ENCODE measurements at places on chromosomes 2 and 18.

- peak; percentile 6 for DNase-seq
Measured at GRCh38 chr2:41283079-41283775, 764.6 kb upstream of the PKDCC start.

GRCh38 chr2:82641598-82642180 is 1817.4 kb downstream of the SUCLG1 start:
- no peak for DNase-seq

DNA sequence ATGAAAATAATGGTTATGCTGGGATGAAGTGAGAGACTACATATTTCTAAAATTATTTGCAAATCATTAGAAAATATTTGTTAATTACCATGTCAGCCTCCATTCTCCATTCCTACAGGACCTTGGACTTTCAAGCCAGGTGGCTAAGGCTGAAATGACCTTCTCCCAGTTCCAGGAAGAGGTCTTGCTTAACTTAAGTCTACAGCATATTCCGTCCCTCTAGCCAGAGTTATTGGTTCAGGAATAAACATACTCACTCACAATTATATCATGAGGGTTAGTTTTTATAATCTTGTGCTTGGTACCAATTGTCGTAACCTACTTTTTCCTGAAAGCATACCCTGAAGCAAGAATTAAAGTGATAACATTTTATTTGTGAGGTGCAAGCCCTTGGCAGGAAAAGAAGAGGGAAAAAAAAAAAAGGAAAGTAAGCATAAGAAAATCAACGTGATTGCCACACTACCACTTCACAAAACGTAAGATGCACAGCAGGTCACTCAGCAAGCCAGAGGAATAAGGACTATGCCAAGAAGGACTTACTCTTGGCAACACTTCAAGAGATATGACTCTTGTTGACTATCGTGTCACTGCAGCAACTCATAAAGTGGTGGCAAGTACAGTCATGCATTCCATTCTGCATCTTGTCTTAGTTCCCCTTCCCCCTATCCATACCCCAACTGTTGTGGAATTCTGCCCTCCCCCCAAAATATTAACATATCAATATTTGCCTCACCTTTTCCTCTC is 479.1 kb downstream of the MBD2 start:
- peak; percentile 62 for DNase-seq

DNA sequence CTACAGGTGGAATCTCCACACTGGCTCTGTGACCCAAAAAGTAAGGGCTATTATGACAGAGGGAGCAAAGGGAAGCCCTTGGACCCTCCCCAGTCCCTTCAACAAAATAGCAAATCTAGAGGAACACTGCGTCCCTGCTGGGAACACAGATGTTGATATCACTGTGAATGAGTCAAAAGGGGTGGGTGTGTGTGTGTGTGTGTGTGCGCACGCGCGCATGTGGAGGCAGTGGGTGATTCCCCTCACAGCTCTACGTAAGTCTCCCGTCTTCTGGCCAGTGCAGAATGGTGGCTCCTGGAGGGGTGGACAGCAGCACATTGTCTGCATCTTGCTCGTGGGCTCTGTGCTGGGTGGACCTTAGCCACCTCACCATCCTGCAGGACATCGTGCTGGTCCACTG is 7.8 kb upstream of the C2orf72 start:
- no peak for DNase-seq

- peak; percentile 25 for DNase-seq
Measured at GRCh38 chr2:48940606-48941005, 185.1 kb upstream of the LHCGR start.

- no peak for DNase-seq
Measured at GRCh38 chr2:42567806-42568400, 529 bp upstream of the MTA3 start.

DNA sequence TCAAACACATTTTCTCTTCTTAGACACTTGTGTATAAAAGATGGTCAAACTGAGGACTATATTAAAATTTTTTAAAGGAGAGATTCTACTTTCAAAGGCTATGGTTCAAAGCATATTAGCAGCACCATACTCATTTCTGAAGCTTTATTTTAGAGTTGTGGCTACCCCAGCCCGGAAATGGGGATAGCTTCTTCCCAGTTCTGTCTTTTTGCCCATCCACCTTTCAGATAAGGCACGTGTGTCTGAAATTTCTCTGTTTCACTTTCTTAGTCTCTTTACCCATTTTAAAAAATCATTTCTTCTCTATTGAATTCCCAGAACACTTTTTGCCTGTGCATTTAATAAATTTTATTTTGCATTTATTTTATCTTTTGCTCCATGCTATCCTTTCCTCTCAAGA is 431.5 kb downstream of the RNF144A start:
- no peak for DNase-seq

GRCh38 chr2:71240794-71241193 is 13.9 kb upstream of the PAIP2B start:
- no peak for DNase-seq

DNA sequence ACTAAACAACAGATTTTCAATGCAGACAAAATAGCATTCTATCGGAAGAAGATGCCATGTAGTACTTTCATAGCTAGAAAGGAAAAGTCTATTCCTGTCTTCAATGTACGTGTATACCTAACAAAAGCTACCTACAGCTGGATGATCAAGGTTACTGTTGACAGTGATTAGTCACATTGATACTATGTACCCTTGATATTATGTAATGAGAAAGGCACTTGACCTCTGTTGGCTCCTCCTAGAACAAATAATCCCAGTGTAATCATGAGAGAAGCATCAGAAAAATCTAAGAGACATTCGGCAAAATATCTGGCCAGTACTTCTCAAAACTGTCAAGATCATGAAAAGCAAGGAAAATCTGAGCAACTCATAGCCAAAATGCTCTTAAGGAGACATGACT is 44.4 kb upstream of the LRRTM4 start:
- no peak for DNase-seq

DNA sequence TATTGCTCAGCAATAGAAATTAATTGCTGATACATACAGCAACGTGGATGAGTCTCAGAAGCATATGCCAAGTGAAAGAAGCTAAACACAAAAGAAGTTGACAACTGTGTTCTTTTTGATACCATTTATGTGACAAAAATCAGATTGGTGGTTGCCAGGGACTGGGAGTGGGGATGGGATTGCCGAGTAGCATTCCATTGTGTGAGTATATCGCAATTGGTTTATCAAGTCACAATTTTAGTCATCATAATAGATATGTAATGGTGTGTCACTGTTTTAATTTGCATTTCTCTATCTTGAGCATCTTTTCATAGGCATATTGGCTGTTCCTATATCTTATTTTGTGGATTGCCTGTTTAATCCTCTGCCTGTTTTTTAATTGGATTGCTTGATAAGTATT is 20.9 kb downstream of the STRADB start:
- no peak for DNase-seq

GRCh38 chr18:65846107-65846506 is 95.3 kb downstream of the CDH7 start:
- DNase-seq = no peak

DNA sequence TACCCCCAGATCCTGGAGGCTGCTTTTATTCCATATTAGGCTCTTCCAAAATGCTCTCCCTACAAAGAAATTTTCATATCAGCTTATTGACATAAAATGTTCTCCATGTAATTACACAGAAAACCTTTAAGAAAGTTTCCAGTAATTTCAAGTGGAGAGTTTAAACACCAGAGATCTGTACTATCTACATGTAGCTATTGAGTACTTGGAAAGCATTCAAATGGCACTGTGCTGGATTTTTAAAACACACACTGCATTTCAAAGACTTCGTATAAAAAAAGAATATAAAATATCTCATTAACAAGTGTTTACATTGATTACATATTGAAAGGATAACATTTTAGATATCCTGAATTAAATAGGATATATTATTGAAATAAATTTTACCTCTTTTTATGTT is 182.4 kb upstream of the ZNF521 start:
- no peak for DNase-seq

DNA sequence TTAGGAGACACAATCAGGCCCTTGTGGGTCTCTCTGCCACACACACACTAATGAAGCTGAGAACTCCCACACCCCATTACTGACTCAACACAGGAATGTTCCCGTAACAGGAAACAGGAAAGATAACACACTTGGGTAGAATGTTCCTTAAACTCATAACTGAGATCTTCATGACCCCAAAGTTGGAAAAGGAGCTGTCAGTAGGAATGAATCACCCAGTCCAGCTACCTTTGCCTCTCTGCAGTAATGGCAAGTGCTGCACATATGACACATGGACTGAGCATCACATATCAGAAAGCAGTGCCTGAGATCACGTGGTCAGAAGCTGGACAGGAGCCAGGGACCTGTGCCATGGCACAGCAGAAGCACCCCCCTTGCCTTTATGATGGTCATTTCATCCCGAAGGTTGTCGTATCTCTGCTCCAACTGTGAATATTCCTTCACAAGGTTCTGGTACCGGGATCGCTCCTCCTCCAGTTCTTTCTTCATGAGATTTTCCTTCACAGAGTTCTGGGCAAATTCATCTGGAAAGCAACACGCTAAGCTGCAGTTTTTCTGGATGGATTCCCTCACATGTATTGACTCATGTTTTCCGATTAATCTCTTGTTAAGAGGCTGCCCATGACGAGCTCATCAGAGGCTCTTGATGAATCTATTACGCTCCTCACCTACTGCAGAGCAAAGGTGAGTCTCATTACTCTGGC is 65.4 kb upstream of the ACAA2 start:
- no peak for DNase-seq

DNA sequence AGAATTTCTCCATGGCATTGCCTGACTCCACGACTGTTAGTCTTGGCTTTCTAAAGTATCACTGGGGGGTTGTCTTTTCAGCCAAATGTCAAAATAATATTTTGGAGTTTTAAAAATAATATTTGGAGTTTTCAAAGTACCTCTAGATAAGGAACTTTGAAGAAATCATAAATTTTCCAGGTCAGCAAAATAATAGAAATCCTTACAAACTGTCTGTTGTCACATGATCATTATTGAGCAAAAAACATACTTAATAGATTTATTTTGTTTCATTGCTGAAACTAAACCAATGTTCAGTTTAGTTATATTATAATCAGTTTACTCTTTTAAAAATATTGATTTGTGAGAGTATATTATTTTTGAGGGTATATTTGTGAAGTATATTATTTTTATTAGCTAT is 85.7 kb downstream of the APLF start:
- no peak for DNase-seq

GRCh38 chr2:106020821-106021661 is 173.1 kb downstream of the UXS1 start:
- DNase-seq = no peak

GRCh38 chr18:48962252-48962993 is 11.7 kb upstream of the SMAD7 start:
- no peak for DNase-seq

- no peak for DNase-seq
Measured at GRCh38 chr18:5759194-5759593, 136.1 kb downstream of the TMEM200C start.

Data from MCF 10A (cell line).